ENCODE measurements at places on chromosomes 2 and 18.
A peak's percentile ranks its signal among the peaks of the same experiment; 100 is the strongest.

GRCh38 chr2:175207741-175208438 lies 26.4 kb upstream of the ATP5MC3 start:
- DNase-seq = no peak

DNA sequence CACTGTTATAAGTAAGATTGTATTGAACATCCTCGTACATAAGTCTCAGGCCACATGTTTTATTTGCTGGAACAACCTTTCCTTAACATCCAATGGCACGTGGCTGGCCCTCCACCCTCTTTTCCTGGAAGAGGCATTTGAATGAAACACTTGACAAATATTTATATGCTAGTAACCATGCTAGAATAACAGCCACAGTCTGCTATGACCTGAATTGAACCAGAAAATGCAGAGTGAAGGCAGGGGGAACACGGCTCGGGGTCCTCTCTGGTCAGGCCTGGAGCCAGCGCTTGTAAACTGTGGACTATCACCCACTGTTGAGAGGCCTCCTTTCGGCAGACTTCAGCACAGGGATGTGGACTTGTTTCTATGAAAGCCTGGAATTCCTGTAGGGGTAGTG lies 198.2 kb upstream of the COPS8 start:
- DNase-seq = no peak

- no peak for DNase-seq
These were observed 8.6 kb upstream of the COBLL1 start for GRCh38 chr2:164850235-164850634.

GRCh38 chr2:10307561-10308156 lies 5.0 kb downstream of the HPCAL1 start:
- DNase-seq = no peak

DNA sequence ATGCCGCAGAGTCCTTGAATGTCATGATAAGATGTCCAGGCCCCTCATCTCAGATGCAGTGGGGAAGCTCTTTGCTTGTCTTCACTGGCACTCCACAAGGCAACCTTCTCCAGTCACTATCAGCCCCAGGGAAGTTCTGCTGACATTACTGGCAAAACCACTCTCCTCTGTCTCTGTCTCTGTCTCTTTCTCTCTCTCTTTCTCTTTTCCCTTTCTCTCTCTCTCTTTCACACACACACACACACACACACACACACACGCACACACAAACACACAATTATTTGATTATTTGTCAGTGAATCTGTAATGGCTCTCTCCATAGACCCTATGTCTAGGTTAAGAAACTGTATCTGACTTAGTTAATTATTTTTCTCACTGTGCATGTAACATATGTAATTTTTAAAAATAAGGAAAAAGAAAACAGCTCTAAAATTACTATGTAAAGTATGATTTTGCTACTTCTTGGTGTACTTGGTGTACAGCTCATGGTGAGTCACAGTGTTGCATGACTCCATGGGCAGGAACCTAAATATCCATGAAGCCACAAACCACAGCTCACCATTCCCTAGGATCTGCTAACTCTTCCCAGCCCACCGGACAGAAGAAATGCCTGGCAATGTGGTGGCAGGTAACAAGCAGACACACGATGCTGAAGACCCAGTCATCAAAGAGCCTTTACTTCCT lies 594.9 kb upstream of the ID2 start:
- no peak for DNase-seq

- DNase-seq = peak; percentile 34
These were observed 50.2 kb downstream of the ACVR1 start for GRCh38 chr2:157825885-157826284.

DNA sequence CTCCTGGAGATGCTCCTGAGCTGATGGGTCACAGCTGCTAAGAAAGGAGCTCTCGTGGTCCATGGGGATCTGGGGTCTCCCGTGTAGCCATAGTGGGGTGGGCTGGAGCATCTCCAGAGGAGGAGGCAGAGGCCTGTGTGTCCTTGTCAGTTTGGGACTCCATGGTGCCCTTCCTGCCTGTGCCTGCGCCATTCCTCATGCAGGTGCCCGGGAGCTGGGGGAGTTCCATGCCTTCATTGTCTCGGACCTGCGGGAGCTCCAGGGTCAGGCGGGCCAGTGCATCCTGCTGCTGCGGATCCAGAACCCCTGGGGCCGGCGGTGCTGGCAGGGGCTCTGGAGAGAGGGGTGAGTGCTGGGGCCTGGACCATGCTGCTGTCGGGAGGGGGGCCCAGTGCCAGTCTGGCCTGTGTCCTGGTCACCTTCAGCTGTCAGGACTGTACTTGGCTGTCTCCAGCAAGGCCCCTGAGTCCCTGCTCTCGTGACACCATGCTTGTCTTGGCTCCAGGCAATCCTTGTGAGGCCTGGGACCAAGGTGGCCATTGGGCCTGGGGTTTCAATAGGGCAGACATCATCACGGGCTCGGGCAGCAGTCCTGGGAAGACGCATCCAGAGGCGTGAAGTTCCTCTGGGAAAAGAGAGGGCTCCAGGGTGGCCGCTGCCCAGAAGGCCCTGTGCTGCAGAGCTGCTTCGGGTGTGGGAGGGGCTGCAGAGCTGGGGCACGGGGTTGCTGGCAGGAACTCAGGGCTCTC lies 7.3 kb downstream of the CAPN10 start:
- DNase-seq = no peak

GRCh38 chr2:70161069-70161534 lies 29.7 kb downstream of the C2orf42 start:
- peak; percentile 31 for DNase-seq

- DNase-seq = no peak
These were observed 2.5 kb downstream of the GYPC start for GRCh38 chr2:126658319-126658904.

DNA sequence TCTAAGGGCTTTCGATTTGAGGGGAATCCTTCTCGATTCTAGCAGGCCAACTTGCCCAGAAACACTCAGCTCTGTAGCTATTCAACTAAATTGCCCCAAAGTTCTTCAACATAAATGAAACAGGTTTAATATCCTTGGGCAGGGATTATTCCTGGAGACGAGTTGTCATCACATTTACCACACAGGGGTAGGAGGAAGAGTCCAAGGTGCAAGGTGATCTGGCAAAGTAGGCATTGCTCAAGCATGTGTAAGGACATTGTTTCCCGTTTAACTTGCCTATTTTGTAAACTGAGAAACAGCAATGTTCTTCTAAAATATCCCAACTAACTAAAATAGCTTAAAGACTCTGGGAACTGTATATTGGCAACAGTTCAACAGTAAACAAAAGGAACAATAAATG lies 814.3 kb downstream of the BCL11A start:
- DNase-seq = no peak

GRCh38 chr2:237618449-237618848 lies 8.9 kb upstream of the LRRFIP1 start:
- no peak for DNase-seq

GRCh38 chr2:34578641-34579040 lies 979.5 kb upstream of the FAM98A start:
- no peak for DNase-seq

GRCh38 chr2:31047599-31047998 lies 90.6 kb downstream of the GALNT14 start:
- no peak for DNase-seq

DNA sequence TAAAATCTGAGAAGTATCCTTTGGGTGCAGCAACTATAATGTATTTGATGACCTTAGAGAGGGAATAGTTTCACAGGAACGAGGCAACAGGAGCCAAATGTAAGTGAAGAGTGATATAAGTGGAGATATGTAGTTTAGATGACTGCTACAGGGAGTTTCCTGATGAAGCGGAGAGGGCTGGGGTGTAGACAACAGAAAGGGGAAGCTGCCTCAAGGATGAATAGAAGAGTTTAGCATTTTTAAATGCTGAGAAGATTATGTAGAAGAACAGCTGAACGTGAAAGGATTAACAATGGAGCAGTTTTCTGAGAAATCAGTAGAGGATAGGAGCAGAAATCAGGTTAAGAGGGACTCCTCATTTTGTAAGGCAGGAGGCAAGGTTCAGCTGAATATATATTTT lies 133.3 kb downstream of the LCLAT1 start:
- no peak for DNase-seq

DNA sequence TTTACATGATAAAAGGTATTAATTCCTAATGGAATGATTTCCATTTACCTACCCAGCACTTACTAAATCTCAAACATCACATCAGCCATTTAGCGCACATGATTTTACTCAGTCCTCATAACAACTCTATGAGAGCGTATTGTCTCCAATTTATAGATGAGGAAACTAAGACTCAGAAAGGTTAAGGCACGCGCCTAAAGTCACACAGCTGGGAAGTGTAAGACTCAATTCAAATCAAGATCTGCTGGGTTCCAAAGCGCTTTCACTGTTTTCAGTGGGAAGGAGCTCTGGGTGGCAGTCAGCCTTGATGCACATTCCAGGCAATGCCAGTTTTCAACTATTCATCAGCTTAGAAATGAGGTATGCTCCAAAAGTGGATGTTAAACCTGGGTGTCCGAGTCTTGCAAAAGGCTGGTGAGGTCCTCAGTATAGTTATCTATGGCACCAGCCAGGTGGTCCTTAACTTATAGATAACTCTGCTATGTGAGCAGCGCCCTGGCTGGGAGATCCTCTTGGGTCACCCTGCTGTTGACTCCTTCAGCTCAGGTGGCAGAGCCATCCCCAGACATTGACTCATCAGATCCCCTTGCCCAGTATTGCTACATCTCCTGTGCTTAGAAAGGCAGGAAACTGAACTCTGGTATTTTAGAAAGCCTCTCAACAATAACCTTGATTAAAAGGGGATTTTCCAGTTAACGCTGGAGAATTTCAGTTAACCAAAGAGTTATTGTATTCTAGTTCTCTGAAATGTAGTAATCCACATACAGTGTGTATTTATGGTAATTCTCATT lies 47.1 kb downstream of the SLC4A1AP start:
- DNase-seq = no peak

GRCh38 chr2:38394041-38394440 lies 17.0 kb upstream of the ATL2 start:
- DNase-seq = no peak

DNA sequence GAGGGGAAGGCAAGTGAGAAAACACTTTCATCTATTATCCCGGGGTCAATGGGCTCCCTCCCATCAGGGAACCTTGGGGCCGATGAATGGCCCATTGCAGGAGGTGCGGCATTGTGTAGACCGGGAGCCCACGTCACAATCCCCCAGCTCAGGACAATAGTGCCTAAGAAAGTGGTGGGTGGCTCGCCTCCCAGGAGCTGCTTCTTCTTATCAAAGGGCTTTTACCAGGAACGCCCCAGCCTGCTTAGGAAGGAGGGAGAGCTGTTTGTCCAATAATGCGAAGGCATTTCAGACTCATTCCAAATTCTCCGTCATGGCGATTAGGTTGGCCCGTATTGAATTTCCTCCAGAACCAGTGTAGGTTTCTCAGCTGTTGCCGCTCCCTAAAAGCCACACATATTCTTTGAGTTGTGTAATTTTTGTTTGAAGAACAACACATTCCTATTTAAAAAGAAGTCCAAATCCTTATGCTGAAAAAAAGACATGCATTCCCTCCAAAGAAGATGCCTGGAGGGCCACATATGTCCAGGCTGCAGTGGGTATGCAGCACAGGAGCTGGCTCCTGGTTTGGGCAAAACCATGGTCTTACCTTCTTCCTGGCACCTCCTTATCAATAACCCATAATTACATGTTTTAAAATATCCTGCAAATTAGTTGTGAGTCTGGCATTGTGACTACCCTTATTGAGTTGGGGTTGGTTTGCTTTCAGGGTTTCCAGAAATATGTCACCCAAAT lies 264.7 kb downstream of the MYCN start:
- DNase-seq = peak; percentile 42

DNA sequence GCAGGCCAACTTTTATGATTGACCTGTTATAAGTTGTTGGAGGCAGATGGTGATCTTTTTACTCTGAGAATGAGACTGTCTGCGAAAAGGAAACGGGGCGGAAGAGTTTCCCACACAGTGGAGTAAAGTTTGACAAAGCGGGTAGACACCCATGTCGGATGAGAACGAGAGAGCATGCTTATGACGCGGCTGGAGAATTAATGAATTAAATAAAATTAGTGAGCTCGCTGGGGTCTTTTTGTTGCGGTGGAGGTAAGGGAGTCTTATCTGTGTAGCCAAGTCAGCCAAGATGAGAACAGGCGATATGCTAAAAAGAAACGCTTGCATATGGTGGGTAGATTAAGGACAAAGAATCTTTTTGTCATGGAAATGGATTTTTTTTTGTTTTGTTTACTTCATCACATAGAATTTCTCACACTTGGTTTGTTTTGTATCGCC lies 1.8 kb downstream of the SALL3 start:
- DNase-seq = no peak

Data from iPS-NIHi11 (cell line).